ENCODE measurements at places on chromosomes 16 and 17.

GRCh38 chr16:35792516-35793285 is 2333.3 kb downstream of the TP53TG3F start:
- DNase-seq: no peak

- DNase-seq: no peak
These were observed 157.2 kb downstream of the TMEM132E start for GRCh38 chr17:34736611-34737010.

- no peak for DNase-seq
These were observed 3.3 kb downstream of the RARA start for GRCh38 chr17:40312131-40312731.

GRCh38 chr17:80219013-80219762 is 945 bp downstream of the SGSH start:
- peak; percentile 96 for DNase-seq

- no peak for DNase-seq
These were observed 383.6 kb downstream of the KCNJ2 start for GRCh38 chr17:70552982-70553334.

- DNase-seq: no peak
These were observed 20.9 kb downstream of the COIL start for GRCh38 chr17:56939869-56940484.

DNA sequence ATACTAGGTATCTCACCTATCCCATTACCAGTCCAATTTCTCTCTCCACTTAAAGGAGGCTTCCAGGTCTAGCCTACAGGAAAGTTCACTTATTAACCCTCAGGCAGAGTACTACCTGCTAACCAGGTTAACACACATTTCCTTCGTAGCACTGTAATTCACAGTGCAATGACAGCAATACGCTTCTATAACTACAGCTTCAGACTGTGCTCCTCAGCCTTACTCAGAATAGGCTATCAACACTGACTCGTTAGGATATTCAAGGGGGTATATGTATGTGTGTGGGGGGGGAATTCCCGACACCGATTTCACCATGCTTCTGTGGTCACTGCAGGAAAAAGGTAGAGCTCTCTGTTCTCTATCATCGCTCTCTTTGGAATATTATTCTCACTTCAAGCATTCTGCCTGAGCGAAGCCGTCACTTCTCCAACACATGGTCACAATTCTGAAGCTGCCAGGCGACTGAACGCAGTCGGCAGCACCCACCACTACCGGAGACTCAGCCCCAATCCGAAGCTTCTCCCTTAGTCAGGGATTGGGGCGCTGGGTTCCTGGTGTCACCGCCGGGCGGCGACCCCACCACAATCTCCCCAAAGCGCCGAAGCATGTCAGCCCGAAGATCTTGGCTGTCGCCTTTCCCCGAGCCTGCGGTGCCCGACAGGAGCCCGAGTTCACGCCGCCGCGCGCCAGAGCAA is 618 bp downstream of the GGA3 start:
- peak; percentile 64 for DNase-seq

- DNase-seq: no peak
These were observed 45.0 kb downstream of the ESRP2 start for GRCh38 chr16:68190736-68191510.

DNA sequence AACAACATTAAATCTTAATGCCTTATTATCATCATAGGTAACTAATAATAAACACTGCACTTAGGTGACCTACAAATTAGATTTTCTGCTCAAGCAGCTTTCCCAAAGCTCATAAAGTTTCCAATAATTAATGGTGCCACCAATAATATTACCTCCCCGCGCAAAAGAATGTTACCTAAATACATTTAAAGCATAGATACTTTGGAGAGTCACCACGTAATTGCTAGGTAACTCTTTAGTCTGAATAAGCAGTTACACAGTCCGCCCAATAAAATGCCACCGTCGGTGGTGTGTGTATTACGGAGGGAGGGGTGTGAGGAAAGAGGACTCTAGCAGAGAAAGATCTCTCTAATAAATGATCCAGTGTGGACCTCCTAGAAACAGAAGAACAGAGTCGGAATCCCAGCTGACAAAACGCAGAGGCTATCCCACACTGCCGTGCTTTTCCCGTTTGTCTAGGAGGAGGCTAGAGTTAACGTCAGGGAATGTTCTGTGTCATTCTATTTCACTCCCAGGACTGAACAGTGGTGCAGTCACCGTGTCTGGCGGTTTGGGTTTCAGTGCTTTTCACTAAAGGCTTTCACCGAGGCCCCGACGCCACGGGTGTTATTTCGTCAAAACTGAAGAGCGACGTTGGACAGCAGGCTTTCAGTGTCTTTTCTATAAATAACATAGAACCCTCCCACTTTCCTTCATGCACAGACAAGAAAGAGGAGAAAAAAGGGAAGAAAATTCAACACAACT is 630 bp downstream of the RNFT1 start:
- DNase-seq: peak; percentile 63

- no peak for DNase-seq
These were observed 372.3 kb upstream of the MON1B start for GRCh38 chr16:76818606-76819181.

GRCh38 chr16:64453646-64454045 is 668.2 kb downstream of the CDH11 start:
- DNase-seq: no peak

- DNase-seq: peak; percentile 53
These were observed 18.3 kb upstream of the WFIKKN2 start for GRCh38 chr17:50816771-50817751.

DNA sequence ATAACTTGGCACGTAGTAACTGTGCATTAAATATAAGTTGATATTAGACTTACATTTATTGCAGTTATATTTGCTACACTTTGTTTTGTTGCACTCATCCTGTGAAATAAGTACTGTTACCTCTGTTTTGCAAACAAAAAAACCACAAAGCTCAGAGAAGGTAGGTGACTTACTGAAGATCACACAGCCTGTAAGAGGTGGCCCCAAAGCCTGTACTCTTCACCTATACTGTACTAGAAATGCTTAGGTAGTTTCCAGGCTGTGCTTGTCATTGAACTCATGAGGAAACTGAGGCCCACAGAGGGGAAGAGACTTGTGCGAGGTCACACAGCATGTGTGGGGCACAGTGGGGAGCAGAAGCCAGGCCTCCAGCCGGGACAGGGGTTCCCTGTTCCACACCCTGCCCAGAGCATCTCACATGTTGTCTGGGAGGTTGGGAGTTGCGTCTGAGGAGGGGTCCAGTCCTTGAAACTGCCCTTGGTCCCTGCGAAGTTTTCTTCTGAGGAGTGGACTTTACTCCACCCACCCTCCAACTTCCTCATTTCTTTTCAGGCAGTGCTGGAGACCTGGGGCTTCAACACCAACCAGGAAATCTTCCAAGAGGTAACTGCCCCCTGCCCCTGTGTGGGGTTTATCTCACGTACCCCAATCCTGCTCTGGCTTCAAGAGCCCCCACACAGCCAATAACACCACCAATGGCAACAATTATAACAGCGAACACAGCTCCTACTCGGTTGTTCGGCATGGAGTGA is 13.0 kb downstream of the CETP start:
- no peak for DNase-seq

- DNase-seq: no peak
These were observed 61.3 kb downstream of the CDRT4 start for GRCh38 chr17:15406081-15406480.

DNA sequence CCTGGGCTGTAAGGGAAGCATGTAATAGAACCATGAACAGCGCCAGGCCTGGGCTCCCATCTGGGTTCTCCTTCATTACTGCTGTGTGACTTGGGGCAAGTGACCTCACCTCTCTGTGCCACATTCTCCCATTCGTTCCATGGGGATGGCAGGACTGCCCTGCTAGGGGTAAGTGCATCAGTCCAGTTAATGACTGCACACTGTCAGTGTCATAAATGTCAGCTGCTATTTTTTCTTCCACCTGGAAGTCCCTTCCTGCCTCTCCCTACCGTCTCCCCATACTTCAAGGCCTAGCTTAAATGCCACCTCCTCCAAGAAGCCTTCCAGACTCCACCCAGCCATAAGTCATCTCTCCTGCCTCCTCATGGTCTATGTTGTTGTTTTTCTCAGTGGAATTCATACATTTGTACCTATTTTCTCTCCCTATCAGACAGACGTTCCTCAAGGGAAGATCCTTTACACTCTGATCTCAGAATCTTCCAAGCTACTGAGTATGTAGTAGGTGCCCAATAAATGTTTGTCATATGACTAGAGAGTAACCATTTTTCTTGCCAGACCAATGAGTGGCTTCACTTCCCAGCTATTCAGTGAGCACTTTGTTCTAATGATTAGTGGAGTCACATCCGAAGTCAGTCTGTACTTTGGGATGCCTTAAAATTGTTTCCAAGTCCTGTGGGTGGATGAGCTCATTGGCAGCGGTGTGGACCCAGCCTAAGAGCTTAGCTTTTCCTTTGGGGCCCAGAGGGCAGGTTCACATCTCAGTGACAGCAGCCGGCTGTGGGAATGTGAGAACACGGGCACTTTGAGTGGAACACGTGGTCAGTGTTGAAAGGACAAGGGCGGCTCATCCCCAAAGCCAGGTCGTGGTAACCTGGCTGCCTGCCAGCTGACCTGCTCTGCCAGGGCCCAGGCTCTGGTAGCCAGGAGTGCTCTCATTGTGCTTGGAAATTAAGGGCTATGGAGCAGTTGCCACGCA is 147.5 kb upstream of the GSE1 start:
- no peak for DNase-seq

GRCh38 chr17:73166731-73167581 is 2.1 kb downstream of the SSTR2 start:
- DNase-seq: no peak

DNA sequence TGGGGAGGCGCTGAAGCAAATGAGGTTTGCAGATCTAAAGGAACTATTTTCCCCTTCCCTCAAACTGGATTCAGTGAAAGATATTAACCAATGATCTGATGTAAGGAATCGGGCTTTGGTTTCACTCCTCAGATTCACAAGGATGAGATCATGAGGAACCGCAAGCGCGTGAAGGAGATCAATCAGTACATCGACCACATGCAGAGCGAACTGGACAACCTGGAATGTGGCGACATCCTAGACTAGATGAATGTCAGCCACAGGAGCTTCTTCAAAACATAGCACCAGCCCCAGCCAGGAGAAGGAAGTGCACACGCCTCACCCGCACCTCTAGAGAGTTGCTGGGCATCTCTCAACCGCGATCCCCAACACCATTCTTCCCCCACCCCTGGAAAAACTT is 22.5 kb downstream of the ATPAF2 start:
- no peak for DNase-seq

DNA sequence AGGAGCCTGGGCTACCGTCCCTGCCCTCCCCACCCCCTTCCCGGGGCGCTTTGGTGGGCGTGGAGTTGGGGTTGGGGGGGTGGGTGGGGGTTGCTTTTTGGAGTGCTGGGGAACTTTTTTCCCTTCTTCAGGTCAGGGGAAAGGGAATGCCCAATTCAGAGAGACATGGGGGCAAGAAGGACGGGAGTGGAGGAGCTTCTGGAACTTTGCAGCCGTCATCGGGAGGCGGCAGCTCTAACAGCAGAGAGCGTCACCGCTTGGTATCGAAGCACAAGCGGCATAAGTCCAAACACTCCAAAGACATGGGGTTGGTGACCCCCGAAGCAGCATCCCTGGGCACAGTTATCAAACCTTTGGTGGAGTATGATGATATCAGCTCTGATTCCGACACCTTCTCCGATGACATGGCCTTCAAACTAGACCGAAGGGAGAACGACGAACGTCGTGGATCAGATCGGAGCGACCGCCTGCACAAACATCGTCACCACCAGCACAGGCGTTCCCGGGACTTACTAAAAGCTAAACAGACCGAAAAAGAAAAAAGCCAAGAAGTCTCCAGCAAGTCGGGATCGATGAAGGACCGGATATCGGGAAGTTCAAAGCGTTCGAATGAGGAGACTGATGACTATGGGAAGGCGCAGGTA is 762 bp downstream of the CDK12 start:
- DNase-seq: peak; percentile 56

GRCh38 chr16:2223942-2224486 is 623 bp downstream of the E4F1 start:
- DNase-seq: peak; percentile 65

- no peak for DNase-seq
These were observed 16.4 kb downstream of the TELO2 start for GRCh38 chr16:1509307-1510221.

DNA sequence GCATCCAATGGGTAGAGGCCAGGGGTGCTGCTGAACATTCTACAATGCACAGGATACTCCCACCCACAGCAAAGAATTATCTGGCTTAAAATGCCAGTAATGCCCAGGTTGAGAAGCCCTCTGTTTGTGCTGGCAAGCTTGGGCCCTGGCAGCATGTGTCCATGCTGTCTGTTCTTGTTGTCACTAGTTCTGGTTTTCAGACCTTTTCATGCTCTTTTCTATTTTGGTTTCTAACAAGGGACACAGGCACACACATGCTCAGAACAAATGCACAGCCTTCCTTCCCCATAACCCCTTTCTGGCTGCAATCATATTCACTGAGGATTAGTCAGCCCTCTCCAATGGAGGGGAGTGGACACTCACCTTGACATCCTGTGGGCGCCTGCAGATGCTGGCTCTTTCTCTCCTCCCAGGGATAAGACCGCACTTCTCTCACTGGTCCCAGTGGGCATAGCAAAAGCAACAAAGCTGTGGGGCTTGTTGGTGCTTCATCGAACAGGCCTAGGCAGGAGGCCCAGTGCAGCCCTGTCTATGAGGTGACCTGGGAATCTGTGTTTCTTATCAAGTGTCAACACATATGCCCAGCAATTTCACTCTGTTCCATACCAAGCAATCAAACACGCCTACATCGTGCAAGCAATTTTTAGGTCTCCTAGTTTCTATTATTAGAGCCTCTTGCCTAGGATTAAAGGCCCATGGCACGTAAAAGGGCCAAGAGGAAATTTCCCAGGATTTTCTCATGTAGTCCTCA is 271.1 kb upstream of the CCL2 start:
- DNase-seq: peak; percentile 9

DNA sequence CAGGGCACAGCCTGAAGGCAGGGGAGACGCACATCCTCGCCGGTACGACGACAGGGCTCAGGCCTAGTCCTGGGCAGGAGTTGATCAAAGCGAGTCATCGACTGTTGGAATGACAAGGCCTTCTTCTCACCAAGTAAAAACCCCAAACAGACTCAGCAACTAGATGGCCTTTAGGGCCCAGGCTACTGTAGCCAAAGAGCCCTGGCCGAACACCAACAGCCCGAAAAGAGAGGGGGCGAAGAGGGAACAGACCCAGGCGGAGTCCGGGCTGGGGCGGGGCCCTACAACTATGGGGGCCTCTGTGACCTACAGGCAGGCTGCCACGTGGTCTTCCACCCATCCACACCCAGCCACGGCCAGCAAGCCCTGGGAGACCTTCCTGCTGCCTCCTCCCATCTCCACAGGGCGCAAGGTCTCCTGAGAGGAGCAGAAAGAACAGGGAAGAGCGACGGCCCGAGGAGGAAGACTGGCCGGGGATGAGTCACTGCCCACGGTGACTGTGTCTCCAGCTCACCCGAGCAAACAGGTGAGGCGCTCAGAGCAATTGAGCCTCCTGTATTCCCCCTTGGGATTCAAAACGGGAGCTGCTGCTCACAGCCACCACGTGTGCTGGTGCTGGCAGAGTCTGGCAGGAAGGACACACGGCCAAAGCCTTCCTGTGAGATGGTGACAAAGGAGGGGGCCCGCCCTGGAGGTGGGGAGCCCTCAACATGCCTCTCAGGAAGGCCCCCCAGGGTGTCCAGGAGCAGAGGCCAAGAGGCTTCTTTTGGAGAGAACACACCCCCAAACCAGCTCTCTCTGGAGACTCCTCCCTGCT is 17.7 kb downstream of the SLC16A3 start:
- DNase-seq: no peak
